ENCODE measurements at places on chromosomes 6 and 20.

- no peak for DNase-seq
Measured at GRCh38 chr20:33460711-33461110, 17.1 kb upstream of the SNTA1 start.

DNA sequence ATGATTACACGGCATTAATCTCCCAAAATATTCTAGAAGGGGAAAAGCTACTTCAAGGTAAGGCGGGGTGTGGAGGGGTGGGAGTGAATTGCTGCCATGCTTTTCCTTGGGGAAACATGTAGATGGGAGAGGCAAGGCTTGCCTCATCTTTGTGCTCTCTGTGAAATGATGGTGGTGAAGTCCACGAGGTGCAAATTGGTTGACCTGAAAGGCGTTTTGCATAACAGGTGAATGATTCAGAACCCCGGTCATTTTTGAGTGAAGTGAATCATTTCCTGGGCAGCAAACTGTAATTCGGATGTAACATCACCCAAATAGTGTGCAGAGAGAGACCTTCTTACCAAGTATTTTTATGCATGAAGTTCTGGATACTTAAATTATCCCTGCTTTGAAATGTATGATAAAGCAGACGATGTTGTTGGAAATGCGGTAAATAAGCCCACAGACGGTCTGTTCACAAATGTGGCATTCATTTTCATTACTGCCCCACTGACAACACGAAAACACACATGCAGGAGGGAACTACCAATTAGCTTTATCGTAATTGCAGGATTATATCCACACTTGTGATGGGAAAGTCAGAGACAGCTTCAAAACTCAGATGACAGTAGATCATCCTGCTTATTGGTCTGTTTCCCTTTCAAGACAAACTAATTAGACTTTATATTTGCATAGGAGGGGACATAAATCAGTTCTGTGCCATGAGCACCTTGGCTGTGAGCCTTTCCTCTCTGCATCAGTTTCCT is 3.0 kb downstream of the CDH4 start:
- DNase-seq, result no peak

- DNase-seq, result no peak
Measured at GRCh38 chr6:35594503-35595186, 81.9 kb upstream of the TULP1 start.

GRCh38 chr20:6746901-6747609 is 20.4 kb upstream of the BMP2 start:
- no peak for DNase-seq

GRCh38 chr6:157075549-157076450 is 247.5 kb downstream of the TMEM242 start:
- no peak for DNase-seq

- DNase-seq, result no peak
Measured at GRCh38 chr6:3506751-3507383, 50.0 kb upstream of the SLC22A23 start.

DNA sequence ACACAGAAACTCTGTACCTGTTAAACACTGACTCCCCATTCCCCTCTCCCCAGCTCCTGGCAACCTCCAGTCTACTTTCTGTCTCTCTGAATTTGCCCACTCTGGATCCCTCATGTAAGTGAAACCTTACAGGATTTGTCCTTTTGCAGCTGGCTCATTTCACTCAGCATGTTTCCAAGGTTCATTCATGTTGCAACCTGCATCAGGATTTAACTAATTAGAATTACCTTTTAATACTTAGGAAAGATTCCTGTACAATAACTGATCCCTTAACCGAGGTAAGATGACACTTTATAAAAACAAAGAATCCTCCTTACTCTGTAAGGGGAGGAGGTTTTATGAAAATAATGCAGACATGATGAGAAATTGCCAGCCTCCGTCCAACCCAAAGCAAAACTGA is 113.1 kb upstream of the MTHFD1L start:
- no peak for DNase-seq

DNA sequence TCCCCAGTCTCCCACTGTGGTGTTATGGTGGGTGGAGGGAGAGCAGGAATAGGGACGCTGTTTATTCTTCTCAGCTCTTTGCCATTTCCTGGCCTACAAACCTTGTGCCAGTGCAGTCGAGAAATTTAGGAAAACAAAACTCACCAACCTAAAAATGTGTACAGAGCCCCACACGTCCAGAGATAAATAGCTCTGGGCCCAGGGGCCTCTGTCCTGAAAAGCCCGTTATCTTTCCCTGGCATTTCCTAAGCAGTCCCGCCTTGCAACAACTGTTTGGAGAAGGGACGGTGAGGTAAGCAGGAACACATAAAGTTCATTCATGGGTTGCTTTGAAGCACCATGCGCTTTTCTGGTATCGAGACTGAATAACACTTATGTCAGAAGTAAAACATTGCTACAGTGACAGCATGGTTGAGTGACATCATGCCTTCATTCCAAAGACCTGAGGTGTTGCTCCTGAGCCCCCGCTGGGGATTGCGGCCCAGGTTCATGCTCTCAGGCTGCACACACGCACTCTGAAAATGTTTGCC is 80.1 kb upstream of the NXT1 start:
- no peak for DNase-seq

GRCh38 chr20:24771542-24772061 is 177.5 kb upstream of the CST7 start:
- no peak for DNase-seq

GRCh38 chr6:68756454-68757375 is 121.6 kb downstream of the ADGRB3 start:
- DNase-seq, result no peak

DNA sequence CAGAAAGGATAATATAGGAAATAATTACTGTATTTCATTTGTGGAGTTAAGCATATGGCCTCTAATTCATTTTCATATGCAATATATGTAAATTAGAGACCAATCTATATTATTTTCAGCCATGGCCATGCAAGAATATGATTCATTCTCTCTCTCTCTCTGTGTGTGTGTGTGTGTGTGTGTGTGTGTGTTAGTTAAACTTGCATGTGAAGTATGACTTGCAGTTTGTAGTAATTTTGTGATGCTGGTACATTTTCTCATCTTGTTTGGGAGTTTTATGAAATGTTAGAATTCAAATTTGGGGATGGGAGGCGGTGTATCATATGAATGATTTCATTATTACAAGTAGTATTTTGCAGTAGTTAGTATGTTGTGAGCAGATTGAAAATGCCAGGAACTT is 74.8 kb downstream of the JARID2 start:
- DNase-seq, result no peak

GRCh38 chr6:160137989-160138835 is 16.6 kb downstream of the SLC22A1 start:
- peak; percentile 33 for DNase-seq

GRCh38 chr6:148697895-148698440 is 48.9 kb upstream of the UST start:
- DNase-seq, result no peak

DNA sequence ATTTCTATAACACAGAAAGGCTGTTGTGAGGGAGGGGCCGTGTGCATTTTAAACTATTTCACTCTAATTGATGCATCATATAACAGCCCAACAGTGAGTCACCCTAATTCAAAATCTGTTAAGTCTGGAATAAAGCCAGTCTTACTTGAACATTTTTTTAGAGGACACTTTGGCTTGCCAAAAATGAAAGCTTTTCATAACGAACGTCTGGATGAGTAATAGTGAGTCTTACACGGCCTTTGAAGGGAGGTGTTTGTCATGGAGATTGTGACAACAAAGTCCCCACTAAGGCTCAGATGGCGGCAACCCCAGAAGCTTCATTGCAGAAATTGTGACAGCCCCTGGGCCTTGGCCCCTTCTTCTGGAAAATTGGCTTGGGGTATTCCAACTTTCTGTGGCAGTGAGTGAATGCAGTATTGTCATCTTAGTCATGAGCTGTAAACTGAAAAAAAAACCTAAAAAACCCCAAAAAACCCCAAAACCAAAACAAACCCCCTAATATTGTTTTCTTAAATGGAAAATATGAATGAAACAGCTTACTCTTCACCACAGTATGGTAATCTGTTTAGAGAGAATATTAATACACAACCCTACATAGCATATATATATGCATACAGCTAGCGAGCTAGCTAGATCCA is 92.6 kb upstream of the CLDN20 start:
- peak; percentile 59 for DNase-seq

DNA sequence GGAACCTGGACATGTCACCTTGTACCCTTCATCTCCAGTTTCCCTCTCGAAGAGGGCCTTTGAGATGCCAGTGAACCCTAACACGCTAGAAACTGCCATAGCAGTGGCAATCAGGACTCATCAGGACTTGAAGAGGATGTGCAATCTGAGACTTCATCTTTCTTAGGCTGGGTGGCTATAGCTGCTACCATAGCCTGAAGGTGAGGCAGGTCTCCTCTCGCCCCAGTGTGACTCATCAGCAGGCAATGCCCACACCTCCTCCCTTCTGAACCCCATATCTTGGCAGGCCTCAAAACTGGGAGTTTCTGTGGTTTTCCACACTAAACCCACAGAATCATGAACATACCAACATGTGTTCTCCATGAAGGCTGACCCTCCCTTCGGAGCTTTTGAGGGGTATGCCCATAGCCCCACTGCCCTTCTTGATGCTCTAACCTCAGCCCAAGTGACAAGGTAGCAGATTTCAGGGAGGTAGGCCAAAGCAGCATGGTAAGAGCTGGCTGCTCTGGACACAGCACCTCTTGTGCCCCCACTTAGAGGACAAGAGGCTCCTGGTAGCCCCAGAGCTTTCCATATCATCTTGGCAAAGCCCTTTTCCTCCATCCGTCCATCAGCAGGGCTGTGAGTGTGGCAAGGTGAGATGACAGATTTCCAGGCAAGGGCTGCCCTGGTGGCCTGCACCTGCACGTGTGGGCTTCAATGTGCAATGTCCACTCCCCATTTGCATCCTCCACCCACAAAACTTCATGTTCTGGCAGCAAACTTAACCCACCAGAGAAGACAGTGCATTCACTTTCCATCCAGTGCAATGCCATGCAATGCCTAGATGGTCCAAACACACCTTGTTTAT is 2.6 kb downstream of the BLCAP start:
- DNase-seq, result no peak

GRCh38 chr20:58449681-58450221 is 60.7 kb downstream of the VAPB start:
- no peak for DNase-seq

GRCh38 chr20:4592316-4593148 is 129.2 kb upstream of the PRND start:
- DNase-seq, result peak; percentile 35

GRCh38 chr6:162178666-162179065 is 548.9 kb downstream of the PRKN start:
- DNase-seq, result no peak

GRCh38 chr6:39593646-39594045 is 131.6 kb downstream of the KIF6 start:
- no peak for DNase-seq

All from stimulated activated CD4-positive, alpha-beta T cell treated with anti-CD3 and anti-CD28 coated beads, Interleukin-1b, Interleukin-23, amount 100 ng/mL, for 24 hours (primary cell).